Vein endothelial cell (primary cell): ENCODE measurements at places on chromosomes 6 and 20. TPM values are rescaled to one million over a fixed set of nuclear protein-coding genes. Genes with fewer than 3 reads are reported as not detected.

TPBG gene
- 8.2 and 16.3 TPM in 2 replicates for total RNA-seq

BEND6 gene
- 0.19 and 0.33 TPM in 2 replicates for total RNA-seq

DCDC2 gene
- not detected in 2 replicates for total RNA-seq

TLDC2 gene
- total RNA-seq: not detected in 2 replicates

PRPH2 gene
- total RNA-seq: 0.48 and 1.3 TPM in 2 replicates

GCLC gene
- total RNA-seq: 23.1 and 27.4 TPM in 2 replicates

FRS3 gene
- total RNA-seq: 1.3 and 2.0 TPM in 2 replicates

CGAS gene
- total RNA-seq: 3.3 and 6.3 TPM in 2 replicates

ECT2L gene
- total RNA-seq: not detected in 2 replicates

FRK gene
- total RNA-seq: under 0.01 and 0.10 TPM in 2 replicates
